GM23248 (cell line): ENCODE measurements at places on chromosomes 13 and 19. TPM values are rescaled to one million over a fixed set of nuclear protein-coding genes. Genes with fewer than 3 reads are reported as not detected.

GRCh38 chr13:39571502-39572092 lies 31.4 kb downstream of the LHFPL6 start:
- DNase-seq = no peak

DNA sequence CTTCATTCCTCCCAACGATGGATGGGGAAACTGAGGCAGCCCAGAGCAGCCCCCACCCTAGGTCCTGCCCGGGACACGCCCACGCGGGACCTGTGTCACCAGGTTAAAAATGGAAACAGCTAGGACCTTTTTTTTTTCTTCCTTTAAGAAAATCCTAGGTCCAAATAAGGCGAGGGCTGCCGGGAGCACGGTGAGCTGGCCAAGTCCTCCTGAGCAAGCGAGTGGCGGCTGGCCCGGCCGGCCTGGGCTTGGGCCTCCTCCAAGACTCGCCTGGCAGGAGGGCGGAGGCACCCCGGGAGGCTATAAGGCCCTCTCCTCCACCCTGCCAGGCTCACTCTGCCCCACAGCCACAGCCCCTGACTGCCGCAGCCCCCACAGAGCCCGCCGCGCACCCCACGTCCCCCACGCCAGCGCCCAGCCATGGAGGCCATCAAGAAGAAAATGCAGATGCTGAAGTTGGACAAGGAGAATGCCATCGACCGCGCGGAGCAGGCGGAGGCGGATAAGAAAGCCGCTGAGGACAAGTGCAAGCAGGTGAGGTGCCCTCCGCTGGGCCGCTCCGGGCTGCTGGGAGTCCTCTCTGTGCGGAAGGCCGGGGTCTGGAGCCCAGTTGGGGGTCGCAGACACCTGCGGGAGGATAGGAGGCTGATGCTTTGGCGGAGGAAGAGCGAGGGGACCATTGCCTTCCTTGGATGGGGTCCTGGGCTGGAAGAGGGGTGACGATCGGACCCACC lies 8.9 kb upstream of the TPM4 start:
- DNase-seq = peak; percentile 95

- DNase-seq = no peak
These were observed 392.7 kb upstream of the ZNF507 start for GRCh38 chr19:31952693-31953092.

- DNase-seq = no peak
These were observed 768 bp upstream of the HS6ST3 start for GRCh38 chr13:96089139-96089538.

DNA sequence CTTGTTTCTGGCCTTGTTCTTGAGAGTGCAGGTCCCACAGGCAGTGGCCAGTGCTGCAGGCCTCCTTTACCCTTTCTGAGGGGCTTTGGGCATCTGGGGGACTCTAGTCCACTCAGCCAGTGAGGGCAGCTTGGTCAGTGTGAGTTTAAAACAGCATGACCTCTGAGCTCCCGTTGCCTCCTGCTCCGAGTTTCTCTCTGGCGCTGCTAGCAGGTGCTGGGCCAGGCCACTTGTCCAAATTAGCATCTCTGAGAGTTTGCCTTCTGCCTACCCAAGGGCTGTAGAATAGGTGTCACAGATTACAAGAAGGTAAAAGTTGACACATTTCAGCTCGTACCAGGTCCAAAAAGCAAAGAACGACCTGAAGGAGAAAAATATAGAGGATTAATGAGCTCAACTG lies 105.9 kb downstream of the SIPA1L3 start:
- no peak for DNase-seq

DNA sequence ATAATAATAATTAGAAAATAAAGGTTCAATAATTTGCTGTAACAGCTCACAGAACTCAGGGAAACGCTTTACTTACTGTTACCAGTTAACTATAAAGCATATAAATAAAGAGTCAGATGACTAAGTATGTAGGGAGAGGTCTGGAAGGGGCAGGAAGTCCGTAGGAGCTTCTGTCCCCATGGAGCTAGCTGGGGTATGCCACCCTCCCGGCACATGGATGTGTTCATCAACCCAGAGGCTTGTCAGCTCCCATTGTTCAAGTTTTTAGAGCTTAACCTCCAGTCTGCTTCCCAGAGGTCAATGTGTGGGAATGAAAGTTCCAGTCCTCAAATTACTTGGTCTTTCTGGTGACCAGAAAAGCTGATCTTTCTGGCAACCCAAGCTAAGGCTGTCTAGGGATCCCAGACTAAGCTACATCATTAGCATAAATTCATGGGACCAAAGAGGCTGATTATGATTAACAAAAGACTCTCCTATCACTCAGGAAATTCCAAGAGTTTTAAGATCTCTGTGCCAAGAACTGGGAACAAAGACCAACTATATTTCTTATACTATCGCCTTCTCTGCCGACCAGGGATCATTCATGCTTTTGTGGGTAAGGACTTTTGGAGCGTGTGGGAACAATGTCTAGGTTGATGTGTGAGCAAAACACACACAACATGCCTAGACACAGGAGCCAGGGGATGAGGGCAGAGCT lies 31.7 kb upstream of the ZNF507 start:
- no peak for DNase-seq

GRCh38 chr13:113458253-113459065 lies 5.2 kb upstream of the ADPRHL1 start:
- peak; percentile 12 for DNase-seq

GRCh38 chr19:47227352-47228167 lies 3.4 kb downstream of the BBC3 start:
- peak; percentile 94 for DNase-seq

The SHISA2 gene
- 0.13 and 0.32 TPM in 2 replicates for total RNA-seq

The ATP4A gene
- total RNA-seq = not detected in 2 replicates

The PDX1 gene
- not detected in 2 replicates for total RNA-seq

The THAP8 gene
- total RNA-seq = 3.8 and 8.2 TPM in 2 replicates

The FBN3 gene
- total RNA-seq = not detected in 2 replicates
